Kidney tubule cell (primary cell): ENCODE measurements at places on chromosomes 1 and 21.
A peak's percentile ranks its signal among the peaks of the same experiment; 100 is the strongest.

DNA sequence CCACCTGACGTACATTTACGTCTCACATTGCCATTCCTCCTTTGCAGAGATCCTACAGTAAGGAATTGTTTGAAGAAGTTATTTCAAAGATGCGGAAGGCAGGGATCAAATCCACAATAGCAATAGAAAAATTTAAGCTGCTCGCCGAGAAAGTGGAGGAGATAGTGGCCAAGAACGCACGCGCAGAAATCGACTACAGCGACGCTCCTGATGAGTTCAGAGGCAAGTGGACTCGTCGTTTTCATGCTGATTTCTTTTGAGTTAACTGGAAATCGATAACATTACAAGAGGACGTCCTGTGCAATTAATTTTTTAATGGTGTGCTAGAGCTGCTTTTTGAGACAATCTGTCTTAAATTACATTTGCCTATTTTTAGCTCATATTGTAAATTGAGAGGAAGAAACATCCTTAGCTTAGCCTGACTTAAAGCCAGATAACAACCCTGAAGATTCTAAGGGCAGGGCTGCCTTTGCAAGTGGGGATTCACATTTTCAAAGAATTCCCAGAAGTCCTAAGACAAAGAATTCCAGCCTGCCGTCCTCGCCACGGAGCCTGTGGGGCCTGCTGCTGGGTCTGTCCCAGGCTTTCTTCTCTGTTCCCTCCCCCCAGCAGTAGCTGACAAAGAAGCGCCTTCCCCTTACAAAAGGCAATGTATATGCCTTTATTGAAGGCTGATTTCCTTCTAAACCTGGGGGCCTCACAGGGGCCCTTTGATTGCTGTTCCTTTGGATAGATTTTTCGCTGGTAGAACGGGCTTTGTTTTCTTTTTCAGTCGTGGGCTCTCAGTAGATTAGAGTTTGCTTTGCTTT is 31.6 kb upstream of the KIF1B start:
- no peak for DNase-seq

DNA sequence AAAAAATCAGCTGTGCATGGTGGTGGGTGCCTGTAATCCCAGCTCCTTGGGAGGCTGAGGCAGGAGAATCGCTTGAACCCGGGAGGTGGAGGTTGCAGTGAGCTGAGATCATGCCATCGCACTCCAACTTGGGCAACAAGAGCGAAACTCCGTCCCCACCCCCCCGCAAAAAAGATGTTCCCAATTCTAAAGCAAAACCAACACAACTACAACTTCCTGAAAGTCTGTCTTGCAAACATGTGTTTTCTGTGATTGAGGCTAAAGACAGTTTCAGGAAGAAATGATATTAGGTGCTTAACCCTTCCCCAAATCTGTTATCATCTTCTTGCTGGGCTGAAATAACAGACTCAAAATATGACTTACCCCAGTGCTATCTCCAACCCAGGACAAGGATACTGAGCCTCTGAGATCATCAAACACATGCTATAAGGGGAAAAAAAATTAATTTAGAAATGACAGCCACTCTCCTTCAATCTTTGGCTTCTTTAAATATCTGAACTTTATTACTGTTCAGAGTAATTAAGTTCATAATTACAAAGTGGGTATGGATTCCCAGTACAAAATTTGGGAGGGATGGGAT is 28.5 kb downstream of the SORT1 start:
- no peak for DNase-seq

GRCh38 chr1:150552128-150552910 is 3.1 kb downstream of the ADAMTSL4 start:
- DNase-seq, result peak; percentile 66

DNA sequence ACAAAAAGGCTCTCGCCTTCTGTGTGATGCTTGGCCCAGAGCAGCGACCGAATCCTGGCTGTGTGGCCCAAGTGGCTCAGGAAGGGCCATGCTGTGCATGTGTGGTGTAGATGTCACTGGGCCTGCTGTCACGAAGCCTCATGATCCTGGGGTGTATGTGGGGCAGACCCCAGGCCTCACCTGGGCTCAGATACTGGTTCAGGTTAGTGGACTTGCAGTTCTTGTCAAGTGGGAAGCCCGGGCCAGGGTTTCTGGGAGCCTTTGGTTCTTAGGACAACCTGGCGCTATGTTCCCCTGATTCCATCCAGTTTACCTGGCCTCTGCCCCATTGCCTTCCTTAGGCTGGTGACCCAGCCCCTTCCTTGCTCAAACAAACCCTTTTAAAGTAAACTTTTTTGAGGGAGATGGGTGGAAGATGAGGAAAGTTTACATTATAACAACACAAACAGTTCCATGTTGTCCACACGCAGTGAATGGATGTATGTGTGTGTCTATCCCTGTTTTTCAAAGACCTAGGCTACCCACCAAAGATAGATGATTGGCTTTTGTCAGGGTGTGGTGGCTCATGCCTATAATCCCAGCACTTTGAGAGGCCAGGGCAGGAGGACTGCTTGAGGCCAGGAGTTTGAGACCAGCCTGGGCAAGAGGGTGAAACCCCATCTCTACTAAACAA is 84.3 kb downstream of the UCK2 start:
- no peak for DNase-seq

DNA sequence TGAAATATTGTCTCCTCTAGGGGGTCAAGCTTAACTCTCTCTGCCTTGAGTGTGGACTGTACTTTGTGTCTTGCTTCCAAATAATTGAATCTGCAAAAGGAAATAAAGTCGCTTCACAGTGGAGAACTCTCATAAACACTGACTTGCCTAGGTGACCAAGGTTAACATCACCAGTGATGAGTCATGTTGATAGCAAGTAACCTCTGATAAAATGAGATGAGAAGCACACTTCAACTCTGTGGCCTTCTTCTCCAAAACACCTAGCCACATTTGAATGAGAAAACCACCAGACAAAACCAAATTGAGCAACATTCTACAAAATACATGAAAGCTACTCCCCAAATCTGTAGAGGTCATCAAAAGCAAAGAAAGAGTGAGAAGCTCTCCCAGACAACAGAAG is 37.6 kb downstream of the PDE4B start:
- peak; percentile 18 for DNase-seq

DNA sequence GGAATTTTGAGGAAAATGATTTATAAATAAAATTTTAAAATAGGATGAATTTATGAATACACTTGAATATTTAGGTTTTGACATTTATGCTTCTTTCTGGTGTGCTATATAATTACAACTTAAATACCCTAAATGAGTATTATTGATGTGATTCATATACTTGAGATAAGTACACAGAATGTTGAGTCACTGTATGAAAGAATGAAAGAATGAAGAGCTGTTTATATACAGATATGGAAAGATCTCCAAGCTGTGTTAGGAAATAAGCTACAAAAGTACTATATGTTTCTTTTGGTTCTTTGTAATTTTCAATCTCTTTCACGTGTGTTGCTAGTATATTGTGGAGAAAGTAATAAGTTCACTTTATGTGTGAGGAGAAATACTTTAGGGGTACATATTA is 147.2 kb downstream of the RASAL2 start:
- peak; percentile 36 for DNase-seq

DNA sequence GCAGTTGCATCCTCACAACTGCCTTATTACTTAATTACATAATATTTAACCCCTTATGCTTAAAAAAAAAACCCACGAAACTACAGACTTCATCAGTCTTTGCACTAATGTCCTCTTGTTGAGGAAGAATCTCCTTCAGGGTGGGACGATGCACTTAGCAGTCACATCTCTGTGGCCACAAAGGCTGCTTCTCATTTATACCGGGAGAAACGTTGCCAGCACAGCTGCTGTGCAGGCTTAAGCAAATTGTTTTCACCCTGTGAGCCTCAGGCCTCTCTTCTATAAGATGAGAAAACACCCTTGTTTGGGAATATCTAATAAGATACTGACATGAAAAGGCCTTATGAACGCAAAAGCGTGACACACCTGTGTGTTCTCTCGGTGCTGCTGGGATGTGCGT is 2.9 kb upstream of the OBSCN start:
- DNase-seq, result no peak

GRCh38 chr1:234893359-234893724 is 235.3 kb downstream of the TOMM20 start:
- DNase-seq, result no peak

DNA sequence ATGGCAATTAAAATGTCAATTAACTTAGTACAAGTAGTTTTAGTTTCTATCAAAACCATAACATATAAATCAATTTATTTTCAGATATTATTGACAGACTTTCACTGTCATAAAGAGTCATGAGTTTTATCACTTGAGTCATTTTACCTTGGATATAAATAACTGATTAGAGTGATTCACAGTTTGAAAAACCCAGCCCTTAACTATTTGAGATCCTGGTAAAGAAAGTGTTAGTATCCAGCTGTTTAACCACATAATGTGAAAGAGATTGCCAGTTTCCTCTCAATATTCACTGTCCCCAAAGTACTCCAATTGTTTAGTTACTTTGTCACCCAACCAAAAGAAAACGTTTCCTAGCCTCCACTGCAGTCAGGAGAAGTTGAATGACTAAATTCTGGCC is 91.3 kb downstream of the UCHL5 start:
- peak; percentile 37 for DNase-seq

DNA sequence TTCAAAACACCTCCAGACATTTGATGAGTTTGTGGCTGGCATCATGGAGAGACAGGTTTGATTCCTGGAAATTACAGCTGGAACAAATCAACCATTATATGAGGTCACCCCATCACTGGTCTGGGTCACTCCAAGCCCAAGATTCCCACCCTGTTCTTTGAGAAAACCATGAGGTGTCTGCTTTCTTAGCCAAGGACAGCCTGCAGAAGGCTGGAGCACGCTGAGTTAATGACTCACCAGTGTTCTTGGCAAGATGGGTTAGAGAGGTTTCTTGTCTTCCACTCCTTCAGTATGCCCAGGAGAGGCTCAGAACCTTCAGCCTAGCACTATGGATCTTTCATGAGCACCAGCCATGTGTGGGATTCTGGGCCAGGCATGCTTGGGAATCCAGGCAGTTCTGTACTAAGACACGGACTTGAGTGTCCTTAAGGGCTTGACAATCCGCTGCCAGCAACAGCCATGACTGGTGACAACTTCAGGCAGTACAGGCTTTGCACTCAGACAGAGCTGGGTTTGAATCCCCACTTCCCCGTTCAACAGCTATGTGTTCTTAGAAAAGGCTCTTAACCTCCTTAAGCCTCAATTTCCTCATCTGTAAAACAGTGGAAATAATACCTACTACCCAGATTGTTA is 43.9 kb downstream of the GRHL3 start:
- DNase-seq, result peak; percentile 83

DNA sequence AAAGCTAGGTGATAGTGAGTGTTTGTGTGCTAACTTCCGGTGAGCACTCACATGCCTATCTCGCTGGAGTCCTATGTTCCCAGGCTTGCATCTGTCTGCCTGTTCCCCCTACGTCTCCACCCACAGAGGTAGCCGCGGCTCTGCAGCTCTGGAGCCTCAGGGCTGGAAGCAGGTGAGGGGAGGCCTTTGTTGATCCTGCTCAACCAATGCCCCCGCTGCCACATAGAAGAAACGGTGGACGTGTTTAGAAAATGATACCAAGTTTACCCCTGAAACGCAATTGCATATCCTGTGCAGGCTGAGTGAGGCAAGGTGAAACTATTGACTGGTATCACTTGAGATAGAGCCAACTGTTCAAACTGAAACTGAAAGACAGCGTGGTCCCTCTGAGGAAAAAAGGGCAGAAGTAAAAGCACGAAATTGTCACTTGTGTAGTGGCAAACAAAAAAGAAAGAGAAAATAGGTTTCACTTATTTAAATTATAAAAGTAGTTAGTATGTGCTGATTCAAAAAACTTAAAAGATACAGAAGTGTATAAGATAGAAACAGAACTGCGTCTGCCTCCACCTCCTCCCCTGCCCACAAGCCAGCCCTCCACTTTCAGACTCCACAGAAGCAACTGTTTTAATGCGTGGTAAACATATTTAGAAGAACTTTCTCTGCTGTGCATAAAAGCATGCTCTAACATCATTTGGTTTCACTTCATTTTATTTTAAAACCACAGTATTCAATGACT is 38.6 kb upstream of the ETS2 start:
- peak; percentile 61 for DNase-seq

- DNase-seq, result no peak
Measured at GRCh38 chr1:170729225-170730002, 65.5 kb downstream of the PRRX1 start.

DNA sequence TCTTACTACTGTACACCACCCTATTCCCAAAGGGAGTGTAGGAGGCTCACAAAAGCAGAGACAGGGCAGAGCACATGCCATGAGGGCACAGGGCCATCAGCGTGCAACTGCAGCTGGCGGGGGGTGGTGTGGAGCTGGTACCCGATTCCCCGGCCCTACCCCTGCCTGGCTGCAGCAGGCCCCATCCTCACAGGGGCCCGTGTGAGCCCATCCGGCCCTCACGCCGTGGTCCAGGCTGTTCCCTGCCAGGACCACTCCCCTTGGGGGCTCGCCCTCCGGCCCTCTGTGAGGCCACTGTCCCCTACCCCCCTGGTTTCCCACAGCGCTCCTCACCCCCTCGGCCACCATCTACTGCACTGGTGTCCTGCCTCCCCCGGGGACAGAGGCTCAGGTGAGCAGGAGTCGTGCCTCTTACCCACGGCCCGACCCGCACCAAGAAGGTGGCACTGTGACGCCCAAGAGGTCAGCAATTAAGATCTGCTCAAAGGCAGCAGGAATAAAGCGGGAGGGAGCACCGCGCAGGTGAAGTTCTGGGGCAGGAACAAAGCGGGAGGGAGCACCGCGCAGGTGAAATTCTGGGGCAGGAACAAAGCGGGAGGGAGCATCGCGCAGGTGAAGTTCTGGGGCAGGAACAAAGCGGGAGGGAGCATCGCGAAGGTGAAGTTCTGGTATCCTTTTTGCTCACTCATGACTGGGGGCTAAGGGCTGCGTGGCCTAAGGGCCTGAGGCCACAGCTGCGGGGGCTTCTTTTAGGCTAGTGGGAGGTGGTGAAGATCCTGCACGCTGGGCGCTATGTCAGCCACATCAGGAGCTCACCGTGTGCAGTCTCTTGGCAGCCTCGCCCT is 3.9 kb downstream of the POFUT2 start:
- no peak for DNase-seq

GRCh38 chr1:29033829-29034466 is 89.8 kb downstream of the TMEM200B start:
- peak; percentile 62 for DNase-seq

DNA sequence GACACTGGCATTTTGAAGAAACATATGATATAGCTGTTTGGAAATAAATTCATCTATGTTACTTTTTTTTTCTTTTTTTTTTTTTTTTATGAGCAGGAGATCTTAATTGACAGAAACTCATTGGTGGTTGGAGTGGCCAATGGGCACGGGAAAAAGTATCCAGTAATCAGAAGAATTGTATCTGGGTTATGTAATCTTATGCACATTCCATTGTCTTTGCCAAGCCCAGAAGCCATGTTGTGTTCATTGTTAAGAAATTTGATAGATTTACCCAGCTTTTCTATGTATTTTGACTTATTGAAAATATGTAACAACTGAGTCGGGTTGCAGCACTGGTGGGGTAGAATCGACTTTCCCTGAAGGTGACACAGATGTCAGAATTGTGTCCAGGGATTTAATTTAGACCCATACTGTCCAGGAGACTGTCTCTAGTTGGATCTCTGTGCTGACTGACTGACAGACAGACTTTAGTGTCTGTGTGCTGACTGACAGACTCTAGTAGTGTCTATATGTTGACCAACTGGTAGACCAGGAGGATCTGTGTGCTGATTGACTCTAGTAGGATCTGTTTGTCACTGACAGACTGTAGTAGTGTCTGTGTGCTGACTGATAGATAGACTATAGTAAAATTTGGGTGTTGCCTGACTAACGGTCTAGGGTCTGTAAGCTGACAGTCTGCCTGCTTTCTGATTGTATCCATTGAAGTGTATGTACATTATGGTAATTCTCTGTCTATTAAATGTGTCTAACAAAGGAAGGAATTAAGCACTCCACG is 12.3 kb upstream of the C4BPB start:
- DNase-seq, result no peak

GRCh38 chr1:36561361-36561724 is 78.6 kb upstream of the CSF3R start:
- no peak for DNase-seq
